ENCODE measurements at places on chromosomes 2 and 18.

DNA sequence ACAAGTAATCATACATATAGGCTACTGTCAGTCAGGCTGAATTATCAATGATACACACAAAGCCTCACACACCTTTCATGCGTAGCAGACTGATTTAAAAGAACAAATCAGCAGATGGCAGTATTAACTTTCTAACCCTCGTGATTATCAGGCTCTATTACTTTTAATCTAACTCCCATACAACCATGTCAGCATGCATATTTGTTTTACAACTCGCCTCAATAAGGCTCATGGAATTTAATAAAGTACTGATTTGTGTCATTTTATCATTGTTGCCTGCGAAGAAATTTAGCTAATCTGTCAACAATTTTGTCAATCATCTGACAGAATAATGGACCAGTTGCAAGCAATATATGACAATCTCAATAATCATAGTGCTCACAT lies 82.8 kb downstream of the SLC25A12 start:
- DNase-seq: no peak

- no peak for DNase-seq
These were observed 318.6 kb downstream of the AKAIN1 start for GRCh38 chr18:4878480-4878879.

- no peak for DNase-seq
These were observed 233.2 kb upstream of the SMAD7 start for GRCh38 chr18:49183921-49184320.

- DNase-seq: no peak
These were observed 788.5 kb upstream of the LRRTM1 start for GRCh38 chr2:81093031-81093430.

- DNase-seq: no peak
These were observed 506.5 kb upstream of the TNP1 start for GRCh38 chr2:217366266-217366895.

- DNase-seq: no peak
These were observed 12.4 kb downstream of the HS6ST1 start for GRCh38 chr2:128306081-128306930.

- no peak for DNase-seq
These were observed 440.8 kb upstream of the LRRTM4 start for GRCh38 chr2:77962943-77963342.

GRCh38 chr18:10061566-10062140 lies 147.8 kb downstream of the VAPA start:
- DNase-seq: no peak

GRCh38 chr2:9554921-9555296 lies 721 bp downstream of the ADAM17 start:
- DNase-seq: no peak

GRCh38 chr2:240431271-240431660 lies 4.2 kb upstream of the GPC1 start:
- peak; percentile 62 for DNase-seq

All from type B pancreatic cell (in vitro differentiated cells).